ENCODE measurements at places on chromosomes 13 and 19.

DNA sequence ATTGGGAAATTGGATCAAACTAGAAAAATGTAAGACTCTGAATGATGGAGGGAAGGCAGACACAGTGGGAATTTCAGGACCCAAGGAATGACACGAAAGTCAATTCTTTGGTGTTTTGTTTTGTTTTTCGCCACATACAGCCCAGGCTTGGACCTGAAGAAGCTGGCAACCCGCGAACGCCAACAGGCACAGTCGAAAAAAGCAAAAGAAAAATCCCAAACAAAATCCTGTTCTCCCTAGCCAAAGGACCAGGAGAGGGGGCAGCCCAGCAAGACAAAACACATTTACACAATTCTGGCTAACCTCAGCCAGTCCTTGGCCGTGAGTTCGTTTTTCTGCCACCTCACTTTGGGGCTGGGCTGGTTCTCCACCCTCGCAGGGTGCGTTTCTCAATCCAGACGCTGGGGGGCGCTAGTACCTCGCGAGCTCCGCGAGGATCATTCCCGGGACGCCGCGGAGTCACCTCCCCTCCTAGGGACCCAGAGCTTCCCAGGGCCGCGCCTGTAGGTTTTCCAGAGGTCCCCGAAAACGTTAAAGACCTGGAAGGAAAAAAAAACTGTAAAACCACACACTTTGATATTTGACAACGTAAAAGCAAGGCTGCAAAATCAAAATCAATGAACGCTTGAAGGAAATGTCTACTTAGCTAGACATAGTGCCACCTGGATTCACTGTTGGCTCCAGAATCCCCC is 34.9 kb upstream of the TPM4 start:
- DNase-seq, result peak; percentile 67

- no peak for DNase-seq
Observed at GRCh38 chr13:67017276-67017675, 212.9 kb downstream of the PCDH9 start.

- no peak for DNase-seq
Observed at GRCh38 chr13:19984430-19985218, 26.1 kb downstream of the ZMYM2 start.

DNA sequence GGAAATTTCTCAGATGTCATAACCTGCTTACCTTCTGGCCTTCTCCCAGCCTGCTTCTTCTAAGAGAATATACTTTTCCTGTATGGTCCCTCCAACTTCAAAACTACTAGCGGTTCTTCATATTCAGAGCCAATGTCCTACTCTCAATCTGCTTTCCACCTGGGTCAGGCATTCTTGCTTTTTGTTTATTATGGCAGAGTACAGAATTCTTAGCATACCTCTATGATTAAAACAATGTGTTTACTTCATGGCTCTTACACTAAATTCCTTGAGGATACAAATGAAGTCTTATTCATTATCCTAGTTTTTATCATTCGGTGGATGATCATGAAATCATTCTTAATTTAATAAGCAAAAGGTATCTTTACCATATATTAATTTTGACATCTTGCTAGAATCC is 484.2 kb upstream of the SLITRK1 start:
- no peak for DNase-seq

- no peak for DNase-seq
Observed at GRCh38 chr19:39218230-39219007, 14.4 kb upstream of the SYCN start.

- DNase-seq, result no peak
Observed at GRCh38 chr19:49889038-49889686, 7.5 kb downstream of the IL4I1 start.
